ENCODE measurements at places on chromosomes 1 and 21.

- no peak for DNase-seq
These were observed 100.3 kb downstream of the ARHGEF10L start for GRCh38 chr1:17639703-17640340.

- DNase-seq, result no peak
These were observed 797 bp upstream of the KCNJ9 start for GRCh38 chr1:160080381-160081100.

- no peak for DNase-seq
These were observed 885 bp downstream of the AHCYL1 start for GRCh38 chr1:109985247-109986053.

GRCh38 chr1:186577216-186577615, 103.0 kb downstream of the PTGS2 start:
- DNase-seq, result no peak

- DNase-seq, result no peak
These were observed 39.0 kb upstream of the LBR start for GRCh38 chr1:225466848-225467192.

GRCh38 chr1:176119549-176119948, 87.5 kb downstream of the COP1 start:
- no peak for DNase-seq

GRCh38 chr1:226862890-226863289, 7.5 kb upstream of the PSEN2 start:
- no peak for DNase-seq

- DNase-seq, result no peak
These were observed 14.1 kb upstream of the OR2B11 start for GRCh38 chr1:247472035-247472434.

GRCh38 chr1:170661646-170662411, 2.1 kb upstream of the PRRX1 start:
- DNase-seq, result no peak

GRCh38 chr21:17699524-17700189, 87.0 kb upstream of the BTG3 start:
- no peak for DNase-seq

GRCh38 chr21:29261555-29262540, 36.9 kb upstream of the BACH1 start:
- no peak for DNase-seq

DNA sequence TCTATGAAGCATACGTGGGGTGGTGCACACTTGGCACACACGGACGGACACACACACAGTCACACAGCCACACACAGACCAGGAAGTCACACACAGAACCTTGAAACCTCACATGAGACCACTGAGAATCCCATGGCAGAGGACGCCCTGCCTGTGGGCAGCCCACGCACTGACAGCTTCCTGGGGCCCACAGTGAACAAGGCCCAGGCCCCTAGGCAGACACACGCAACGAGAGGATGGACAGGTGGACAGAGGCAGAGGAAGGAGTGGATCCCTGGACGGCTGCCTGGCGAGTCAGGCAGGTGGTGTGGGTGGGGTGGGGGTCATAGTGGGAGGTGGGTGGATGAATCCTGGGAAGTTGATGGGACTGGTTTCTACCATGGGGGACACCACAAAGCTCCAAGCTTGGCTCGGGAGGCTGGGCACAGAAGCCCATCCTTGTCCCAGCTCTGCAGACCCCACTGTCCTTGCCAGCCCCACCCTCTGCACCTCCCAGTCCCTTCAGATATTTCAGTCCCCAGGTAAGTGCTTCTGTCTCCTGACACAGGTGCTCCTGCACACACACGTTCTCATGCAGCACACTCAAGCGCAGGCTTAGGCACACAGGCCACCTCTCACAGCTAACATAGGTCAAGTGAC, 49.1 kb downstream of the WNT9A start:
- peak; percentile 29 for DNase-seq

- DNase-seq, result no peak
These were observed 171.4 kb downstream of the TGFB2 start for GRCh38 chr1:218516526-218516925.

DNA sequence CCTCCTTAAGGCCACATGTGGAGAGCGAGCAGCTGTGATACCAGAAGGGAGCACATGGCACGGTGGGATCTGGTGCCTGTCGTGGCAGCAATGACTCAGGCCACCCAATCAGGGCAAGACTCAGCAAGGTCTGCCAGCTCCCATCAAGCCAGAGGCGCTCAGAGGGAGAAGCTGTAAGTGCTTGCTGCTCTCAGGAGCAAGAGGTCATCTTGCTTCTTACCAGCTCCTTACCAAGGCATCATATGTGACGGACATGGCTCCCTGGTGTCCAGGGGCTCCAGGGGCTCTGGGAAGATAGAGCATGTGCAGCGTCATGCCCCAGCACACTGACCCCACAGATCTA, 72.9 kb downstream of the ITPKB start:
- DNase-seq, result peak; percentile 44

- peak; percentile 28 for DNase-seq
These were observed 26.2 kb downstream of the SLC66A1 start for GRCh38 chr1:19338323-19338762.

GRCh38 chr1:183804916-183805841, at the start of gene RGL1:
TSS of gene RGL1 (plus strand) at chr1:183805120. CDS start at chr1:183805298, 178 bp downstream.
- DNase-seq, result peak; percentile 59

DNA sequence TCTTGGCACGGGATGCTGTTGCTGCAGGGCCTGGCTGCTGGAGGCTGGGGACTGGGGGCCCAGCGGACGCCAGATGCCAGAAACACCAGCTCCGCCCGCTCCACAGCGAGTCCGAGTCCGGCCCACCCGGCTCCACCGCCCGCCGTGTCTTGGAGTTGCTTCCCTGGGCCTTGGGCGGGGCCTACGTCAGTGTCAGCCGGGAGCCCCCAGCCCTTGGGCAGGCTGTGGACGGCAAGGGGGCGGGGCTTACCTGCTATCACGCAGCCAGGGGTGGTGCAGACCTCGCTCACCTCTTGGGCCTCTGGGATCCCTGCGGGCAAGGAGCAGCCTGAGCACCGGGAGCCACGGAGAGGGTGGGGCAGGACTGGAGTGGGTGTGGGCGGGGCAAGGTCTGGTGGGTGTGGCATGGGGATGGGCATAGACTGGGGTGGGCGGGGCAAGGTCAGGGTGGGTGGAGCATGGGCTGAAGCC, 21.8 kb downstream of the MMEL1 start:
- DNase-seq, result peak; percentile 87

DNA sequence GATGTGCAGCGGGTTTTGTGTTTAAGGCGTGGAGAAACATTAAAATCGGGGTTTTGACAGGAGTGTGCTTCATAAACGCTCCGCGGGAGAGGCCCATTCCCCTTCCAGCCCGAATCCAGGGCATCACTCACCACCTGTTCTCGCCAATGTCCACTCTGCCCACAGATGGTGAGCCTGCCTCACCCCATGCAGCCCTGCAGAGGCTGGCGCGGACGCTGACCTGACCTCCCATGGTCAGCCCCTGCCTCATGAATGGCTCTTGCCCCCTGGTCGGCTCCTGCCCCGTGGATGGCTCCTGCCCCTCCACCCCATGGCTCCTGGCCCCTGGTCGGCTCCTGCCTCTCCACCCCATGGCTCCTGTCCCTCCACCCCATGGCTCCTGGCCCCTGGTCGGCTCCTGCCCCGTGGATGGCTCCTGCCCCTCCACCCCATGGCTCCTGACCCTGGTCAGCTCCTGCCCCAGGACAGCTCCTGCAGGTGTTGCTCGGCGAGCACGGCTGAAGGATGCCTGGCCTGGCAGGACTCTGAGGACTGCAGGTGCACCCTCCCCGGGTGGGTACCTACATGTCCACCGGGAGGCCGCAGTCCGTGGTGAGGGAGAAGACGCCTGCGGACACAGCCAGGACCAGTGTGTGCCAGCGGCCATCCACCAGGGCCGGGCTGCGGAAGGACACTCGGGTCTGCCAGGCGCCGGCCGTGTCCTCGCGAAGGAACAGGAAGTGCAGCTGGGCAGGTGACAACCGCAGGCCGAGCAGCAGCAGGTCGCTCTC, 6.7 kb downstream of the KRTAP10-1 start:
- DNase-seq, result no peak

DNA sequence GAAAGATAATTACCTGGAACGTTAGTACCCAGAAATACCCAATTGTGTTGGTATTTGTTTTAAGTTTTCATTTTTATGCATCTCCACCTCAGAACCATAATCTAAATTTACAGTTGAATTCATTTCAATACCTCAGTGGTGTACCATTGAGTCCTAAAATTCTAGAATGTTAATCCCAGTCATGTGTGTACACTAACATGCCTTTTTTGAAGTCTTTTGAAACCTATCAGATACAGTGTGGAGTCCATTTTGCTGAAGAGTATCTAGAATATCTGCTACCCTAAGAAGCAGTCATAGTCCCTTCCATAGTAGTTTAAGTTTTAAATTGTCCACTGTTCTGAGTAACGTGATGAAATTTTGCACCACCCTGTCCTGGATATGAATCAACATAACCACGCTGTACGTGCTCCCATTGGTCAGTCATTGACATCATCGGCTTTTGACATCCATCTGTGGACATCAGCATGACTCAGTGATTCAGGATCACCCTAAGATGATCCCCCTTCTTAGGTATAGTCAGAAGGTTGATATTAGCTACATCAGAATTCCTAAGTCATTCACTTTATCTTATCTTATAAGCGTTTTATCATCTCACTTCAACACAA, 7.5 kb upstream of the ASH1L start:
- DNase-seq, result no peak

DNA sequence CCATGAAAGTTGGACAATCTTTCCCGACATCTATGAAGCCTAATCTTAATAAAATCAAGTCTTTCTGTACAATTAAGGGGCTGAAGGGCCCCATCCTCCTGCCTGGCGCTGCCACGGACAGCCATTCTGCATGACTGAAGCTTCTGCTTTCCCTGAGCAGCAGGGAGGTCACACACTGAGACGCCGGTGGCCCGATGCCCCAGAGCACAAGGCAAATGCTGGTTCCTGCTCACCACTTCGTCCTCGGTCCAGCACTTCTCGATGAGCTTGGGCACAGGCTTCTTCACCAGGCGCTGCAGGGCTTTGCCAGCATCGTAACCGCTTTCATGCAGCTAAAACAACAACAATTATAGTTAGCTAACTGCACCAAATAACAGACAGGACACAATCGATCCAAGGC, 147.8 kb downstream of the SLC45A1 start:
- no peak for DNase-seq

GRCh38 chr1:98904684-98905083, 100.0 kb downstream of the PLPPR5 start:
- no peak for DNase-seq

DNA sequence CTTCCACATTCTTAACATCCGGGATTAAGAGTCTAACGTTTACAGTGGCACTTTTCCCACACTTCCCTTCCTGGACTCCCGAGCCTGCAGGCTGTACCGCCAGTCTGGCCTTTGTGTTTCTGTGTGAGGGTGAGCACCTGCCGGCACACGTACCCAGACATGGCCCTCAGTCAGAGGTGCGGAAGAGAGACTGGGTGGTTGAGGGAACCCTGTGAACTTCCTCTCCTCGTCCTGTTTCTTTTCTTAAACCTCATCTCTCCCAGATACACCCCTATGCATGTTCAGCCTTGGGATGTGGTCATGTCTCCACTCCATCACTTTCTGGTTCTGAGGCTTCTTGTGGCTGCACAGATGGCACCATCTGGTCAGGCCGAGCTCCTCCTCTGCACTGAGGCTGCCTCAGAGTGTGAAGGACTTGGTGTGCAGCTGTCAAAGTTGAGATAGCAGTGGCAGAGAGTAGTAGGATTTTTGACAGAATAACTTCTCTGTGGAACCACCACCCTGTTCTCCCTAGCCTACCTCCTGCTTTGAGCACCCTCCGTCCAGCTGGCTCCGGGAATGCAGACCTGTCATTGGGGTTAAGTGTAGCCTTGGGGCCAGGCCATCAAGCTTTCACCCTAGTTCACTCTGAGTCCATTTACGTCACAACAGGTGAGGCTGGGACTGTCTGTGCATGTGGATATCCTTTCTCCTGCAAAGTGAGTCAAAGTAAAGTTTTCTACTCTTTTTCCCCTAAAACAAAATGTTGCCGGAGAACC, 31.4 kb downstream of the VASH2 start:
- DNase-seq, result no peak

GRCh38 chr1:206685769-206686477, 1.2 kb downstream of the MAPKAPK2 start:
- peak; percentile 61 for DNase-seq

GRCh38 chr1:208025031-208025430, 114.1 kb upstream of the CD34 start:
- no peak for DNase-seq

DNA sequence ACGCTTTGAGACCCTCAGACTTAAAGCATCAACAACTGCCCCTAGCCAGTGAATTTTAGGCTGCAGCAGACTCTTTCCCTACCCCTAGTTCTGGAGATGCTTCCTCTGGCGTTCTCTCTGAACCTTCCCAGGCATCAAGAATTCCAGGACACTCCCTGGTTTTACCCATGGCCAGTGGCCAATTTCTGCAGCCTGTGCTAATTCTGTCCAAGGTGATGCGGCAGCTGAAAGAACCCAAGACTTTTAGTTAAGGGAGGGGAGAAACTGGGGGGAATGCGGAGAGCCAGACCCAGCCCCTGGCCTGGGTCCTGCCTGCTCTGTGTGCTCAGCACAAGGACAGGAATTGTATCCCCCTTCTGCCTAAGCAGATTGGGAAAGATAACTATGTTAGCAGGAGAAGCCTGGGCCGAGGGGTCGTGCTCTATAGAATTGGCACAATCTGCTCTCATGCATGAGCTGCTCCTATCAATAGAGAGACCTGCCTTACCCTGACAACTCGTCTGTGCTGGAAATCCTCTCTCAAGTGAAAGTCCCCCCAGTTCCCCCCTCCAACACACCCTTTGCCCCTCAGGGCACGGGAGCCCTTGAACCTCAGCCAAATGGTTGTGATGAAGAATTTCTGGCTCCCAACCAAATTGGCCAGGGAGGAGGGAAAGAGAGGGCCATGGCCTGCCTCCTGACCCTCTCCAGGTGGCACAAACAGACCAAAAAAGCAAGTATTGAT, 5.4 kb upstream of the GJA8 start:
- DNase-seq, result no peak

GRCh38 chr1:89261926-89262515, 10.6 kb downstream of the GBP5 start:
- peak; percentile 41 for DNase-seq

DNA sequence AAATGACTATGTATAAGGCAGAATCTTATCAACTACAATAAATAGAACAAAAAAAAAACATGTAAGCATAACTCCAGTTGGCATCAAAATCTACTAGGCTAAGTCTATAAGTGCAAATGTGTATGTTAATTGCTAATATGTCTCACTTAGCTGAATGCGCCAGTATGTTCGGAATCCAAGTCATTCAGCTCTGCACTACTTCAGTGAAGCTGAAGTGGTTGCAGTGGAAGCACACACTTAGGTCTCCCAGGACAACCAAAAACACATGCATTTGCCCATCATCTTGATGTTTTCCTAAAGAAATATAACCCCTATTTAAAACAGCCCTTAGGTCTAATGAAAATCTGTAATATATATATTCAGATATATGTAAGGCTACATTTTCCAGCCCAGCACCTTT, 41.0 kb upstream of the RGS2 start:
- DNase-seq, result no peak

DNA sequence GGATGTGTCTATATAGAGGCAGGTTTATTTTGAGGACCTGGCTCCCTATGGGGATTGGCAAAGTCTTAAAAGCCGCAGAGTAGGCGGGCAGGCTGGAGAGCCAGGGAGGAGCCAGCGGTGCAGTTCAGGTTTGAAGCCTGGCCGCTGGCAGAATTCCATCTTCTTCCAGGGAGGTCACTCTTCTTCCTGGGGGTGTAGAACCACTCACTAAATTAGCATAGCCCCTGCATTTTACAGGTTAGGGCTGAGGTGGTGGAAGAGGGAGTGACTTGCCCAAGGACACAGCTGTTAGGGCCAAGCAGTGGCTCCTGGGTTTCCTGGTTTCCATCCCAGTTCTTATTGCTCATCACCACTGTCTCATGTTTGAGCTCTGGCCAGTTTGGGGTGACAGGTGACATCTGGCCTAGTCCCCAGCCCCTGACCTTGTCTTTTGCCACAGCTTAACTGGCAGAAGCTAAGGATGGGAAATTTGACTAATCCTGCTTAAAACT, 1.4 kb downstream of the PINK1 start:
- no peak for DNase-seq

Data from mucosa of descending colon (tissue), 3 donors.